GM23338 (cell line): ENCODE measurements at places on chromosomes 12 and 14.
A peak's percentile ranks its signal among the peaks of the same experiment; 100 is the strongest.

DNA sequence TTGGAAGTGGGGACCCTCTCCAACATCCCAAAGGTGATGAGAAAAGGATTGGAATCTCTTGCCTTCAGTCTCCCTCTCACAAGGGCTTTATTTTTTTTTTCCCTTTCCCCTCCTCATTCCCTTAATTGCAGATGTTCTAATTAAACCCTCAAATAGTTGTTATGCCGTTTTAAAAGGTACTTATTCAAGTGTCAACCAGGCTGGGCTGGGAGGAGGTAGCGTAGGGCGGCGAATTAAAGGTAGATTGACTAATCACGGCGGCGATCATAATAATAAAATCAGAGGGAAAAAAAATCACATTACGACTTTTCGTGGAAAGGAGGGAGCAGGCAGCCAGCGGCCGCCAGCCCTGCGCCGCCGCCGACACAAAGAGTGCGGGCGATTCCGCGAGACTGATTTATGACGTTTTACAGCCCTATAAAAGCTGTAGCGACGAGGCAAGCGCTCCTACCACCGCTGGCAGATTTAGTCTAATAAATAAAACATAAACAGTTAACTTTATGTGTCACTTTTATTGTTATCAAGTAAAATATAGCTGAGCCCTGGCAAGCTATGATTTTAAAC lies 1.7 kb upstream of the HOXC4 start:
- DNase-seq: no peak

DNA sequence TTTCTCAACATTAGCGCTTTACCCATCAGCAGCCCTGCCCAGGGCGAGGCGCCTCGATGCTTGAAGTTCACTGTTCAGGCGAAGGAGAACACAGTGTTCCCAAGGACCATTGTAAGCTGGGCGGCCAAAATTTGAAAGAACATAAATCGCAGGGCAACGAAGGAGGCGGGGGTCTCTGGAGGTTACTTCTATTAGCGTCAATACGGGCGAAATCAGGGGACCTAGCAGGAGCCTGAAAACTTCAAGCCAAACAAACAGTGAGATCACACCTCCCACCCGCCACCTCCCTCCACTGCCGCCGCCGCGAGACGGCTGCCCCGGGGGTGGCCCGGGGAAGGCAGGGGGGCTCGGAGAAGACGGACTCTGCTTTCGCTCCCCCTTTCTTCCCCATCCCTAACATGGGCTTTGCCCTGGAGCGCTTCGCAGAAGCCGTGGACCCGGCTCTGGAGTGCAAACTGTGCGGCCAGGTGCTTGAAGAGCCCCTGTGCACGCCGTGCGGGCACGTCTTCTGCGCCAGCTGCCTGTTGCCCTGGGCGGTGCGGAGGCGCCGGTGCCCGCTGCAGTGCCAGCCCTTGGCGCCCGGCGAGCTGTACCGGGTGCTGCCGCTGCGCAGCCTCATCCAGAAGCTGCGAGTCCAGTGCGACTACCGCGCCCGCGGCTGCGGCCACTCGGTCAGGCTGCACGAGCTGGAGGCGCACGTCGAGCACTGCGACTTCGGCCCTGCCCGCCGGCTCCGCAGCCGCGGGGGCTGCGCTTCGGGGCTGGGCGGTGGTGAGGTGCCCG lies at the start of gene PDZRN4:
TSS of gene PDZRN4 (plus strand) at position 263 of the 783 bp plus-strand sequence.
- peak; percentile 71 for DNase-seq

DNA sequence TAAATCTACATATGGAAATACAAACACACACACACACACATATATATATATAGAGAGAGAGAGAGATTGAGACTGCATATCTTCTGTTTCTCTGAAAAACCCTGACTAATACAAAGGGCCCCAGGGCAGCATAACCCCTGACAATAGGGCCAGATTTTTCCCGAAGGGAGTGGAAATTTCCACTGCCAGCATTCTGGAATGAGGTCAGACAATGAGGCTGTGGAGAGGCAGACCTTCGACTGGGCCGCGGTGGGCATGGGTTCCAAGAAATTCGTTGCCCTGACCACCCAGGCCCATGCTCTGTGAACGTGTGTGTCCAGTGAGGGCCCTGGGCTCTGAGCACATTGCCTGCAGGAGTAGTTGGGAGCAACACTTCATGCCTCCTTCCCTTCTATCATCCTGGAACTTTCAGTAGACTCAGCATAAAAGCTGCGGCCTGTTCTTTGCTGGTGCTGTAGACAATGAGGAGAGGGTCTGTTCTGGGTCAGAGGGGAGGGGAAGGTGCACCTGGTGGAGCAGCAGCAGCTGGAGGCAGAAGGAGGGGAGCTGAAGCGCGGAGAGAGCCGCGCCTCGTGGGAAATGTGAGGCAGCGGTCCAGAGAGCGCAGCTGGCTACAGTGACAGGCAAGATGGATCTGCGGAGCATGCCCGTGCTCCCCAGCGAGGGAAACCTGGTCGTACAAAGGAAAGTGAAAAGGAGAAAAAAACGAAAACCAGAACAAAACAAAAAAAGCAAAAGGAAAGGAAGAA lies 25.6 kb upstream of the CCDC60 start:
- DNase-seq: peak; percentile 40

DNA sequence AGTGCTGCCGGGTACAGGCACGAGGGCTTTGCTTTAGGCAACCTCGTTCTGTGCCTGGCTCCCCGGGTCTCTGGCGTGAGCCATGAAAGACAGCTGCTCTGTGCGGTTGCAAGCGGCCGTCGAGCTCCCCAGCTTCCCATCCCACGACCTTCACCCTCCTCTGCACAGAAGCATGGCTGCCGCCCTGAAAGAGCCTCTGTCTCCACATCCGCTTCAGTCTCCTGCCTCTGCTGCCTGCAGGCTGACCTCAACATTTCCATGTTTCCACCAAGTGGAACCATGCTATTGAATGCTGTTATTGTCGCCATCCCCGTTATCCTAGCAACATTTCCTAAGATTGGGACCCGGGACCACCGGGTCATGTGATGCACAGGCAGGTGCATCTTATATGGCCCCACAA lies 57.1 kb downstream of the KDM2B start:
- no peak for DNase-seq

- no peak for DNase-seq
These were observed 35.4 kb downstream of the SGPP1 start for GRCh38 chr14:63692310-63693020.

GRCh38 chr12:105030820-105031807 lies 45.0 kb downstream of the NOPCHAP1 start:
- no peak for DNase-seq

DNA sequence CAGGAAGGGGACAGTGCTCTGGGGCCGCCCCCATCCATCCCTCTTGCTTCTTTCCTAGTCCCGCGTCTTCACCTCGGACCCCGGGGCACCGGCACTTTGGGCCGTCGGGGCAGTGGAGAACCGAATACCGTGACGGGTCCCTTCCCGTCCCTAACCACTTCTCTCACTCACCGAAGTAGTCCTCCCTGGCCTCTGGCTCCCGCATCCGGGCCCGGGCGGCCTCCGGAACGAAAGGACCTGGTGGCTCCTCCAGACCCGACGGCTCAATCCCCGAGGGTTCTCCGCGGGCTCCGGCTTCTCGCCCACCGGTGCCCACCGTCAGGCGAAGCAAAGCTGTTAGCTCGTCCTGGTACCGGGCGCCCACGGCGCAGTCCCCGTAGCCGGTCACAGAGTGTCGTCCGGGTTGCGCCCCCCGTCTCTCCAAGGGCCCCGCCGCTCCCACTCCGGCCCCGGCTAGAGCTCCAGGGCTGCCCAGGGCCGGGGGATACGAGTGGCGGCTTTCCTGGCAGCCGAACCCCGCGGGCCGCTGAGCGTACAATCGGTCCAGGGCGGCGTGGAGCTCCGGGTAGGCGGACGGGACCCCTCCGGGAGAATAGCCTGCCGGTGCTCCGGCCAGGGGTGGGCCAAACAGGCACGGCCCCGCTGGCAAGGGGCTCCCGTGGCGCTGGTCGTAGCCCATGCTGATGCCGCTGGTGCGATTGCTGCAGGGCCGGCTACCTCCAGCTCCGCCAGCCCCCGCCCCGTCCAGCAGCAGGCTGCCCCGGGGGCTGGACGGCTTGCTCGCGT lies 1.1 kb downstream of the AJUBA start:
- peak; percentile 44 for DNase-seq

- DNase-seq: no peak
These were observed 735 bp upstream of the VASH1 start for GRCh38 chr14:76760331-76761135.

GRCh38 chr14:33369972-33370371 lies 431.3 kb downstream of the NPAS3 start:
- DNase-seq: no peak

- DNase-seq: no peak
These were observed 45.5 kb downstream of the SH2B3 start for GRCh38 chr12:111451232-111451631.

DNA sequence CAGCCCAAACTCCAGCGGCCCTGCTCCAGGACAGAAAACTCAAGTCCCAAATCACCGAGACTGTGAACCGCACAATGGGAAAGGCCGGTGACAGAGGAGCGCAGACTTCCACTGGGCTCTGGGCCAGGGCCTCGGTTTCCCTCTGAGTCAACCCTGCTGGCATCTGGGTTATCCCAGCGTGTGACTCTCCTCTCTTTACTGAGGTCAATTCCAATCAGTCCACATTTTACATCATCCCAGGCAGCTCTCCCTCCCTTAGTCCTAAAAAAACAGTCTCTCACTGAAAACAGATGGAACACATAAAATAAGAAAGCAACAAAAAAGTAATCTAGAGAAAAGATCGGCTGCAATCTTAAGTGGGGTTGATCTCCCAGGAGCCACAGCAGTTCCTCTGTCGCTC lies 36.9 kb downstream of the ITPK1 start:
- DNase-seq: no peak

DNA sequence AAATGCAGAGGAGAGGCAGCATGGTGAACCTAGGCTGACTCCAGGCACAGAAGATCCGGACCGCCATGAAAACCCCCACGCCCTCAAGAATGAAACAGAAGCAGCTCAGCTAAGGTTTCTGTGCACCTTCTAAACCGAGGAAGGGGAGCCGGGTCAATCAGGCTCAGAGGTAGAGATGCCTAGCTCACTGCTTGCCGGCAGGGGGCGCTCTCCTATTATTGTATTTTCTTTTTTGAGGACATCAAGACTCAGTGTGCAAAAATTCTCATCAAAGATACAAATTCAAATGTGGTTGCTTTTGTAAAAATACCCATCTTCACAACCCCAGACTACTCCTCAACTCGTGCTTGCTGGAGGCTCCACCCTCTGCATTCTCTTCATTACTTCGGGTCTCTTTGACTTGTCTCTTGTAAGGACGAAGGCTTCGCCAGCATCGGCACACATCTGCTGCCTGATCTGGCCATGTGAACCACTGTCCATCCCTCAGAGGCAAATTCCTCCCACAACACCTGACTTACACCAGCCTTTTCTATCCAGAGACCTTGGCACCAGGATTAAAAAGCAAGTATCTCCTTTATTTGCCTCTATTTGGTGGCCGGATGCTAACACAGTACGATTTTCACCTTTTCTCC lies 33.4 kb upstream of the RNASE3 start:
- DNase-seq: peak; percentile 87

DNA sequence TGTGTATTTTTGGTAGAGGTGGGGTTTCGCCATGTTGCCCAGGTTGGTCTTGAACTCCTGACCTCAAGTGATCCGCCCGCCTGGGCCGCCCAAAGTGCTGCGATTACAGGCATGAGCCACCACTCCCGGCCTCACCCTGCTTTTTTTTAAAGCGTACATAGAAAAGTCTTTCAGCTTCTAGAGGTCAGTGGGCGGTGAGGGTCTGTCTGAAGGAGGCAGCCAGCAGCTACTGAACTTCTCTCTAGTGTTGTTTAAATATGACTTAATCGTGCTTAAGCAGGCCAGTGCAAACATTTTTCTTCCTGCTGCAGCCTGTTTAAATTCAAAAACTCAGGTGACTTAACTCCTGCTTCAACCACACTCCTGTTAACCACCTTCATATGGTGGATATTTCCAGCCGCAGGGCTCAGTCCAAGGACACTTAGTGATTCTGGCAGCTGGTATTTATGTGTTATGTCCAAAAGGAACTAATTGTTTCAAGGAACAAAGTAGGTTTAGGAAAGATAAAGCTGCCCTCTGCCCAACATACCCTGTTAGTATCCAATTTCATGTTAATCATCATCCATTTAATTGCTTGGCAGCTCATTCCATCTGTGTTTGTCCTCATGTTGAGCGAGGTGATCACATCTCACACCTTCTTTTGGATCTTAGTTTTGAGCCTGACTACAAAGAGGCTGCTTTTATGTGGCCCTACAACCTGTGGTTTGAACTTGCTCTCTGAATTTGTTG lies 2.0 kb downstream of the PRKAB1 start:
- DNase-seq: no peak

DNA sequence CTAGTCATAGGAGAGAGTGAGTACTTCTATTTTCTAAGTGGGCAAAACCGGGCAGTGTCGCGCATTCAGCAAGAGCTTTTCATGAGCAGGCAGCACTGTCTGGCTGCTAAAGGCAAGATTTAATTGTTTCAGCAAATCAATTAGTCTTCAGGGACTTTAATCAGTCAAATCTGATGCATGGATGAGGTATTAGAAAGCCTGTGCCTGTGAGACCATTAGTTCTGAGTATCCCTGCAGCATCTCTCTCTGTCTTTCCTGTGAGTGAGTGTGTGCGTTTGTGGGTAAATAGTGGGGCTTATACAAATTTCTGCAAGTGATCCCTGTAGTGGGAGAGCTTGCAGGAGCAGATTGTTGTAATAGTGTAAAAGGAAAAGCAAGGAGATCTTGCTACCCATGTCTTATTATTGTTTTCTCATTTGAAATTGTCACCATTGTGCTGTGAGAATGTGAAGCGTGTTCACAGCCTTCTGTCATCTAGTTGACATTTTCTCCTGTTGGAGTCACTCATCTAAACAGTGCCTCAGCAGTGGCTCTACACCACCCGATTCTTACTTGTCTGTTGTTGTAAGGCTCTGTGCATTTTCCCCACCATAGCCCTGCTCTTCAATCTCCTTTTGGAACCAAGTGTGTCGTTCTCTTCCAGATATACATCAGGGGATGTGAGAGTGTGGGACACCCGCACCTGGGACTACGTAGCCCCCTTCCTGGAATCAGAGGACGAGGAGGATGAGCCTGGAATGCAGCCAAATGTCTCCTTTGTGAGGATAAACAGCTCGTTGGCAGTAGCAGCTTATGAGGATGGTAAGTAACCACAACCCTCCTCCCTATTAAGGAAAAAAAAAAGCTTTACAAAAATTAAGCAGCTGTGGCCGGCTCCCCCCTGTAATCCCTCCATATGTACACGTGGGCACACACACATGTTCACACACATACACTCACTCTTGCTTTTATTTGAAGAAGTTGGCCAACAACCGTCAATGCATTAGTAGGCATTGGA lies 53.6 kb downstream of the FBXW8 start:
- DNase-seq: no peak

DNA sequence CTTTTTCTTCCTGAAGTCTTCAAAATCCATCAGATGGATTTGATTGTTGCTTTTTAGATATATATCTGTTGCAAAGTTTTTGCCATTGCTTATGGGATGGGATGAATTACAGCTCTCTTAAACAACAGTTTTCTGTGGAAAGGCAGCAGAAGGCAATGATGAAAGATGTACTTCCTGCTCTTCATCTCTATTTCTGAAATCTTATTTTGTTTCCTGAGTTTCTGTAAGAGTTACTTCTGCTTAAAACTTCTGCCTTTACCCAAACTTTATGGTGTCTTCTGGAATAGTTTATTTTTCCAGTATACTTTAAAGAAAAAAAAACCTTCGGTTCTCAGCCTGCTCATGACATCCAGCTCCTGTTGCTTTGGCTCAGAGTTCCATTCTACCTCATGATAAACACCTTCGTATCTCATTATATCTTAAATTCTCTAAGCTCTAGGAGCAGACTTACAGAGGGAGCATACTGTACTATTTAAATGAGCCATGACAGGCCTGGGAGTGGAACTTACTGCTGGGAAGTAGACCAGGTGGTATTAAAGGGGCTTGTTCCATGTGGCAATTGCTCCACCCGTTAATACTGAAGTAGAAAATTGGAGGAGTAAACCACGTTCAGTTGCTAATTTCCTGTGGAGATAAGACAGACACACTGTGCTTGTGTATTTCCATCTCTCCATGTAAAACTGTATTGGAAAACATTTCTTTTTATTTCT lies 288.4 kb downstream of the FBXL14 start:
- no peak for DNase-seq
